Mesothelial cell of epicardium (in vitro differentiated cells): ENCODE measurements at places on chromosomes 4 and X.
A peak's percentile ranks its signal among the peaks of the same experiment; 100 is the strongest.

DNA sequence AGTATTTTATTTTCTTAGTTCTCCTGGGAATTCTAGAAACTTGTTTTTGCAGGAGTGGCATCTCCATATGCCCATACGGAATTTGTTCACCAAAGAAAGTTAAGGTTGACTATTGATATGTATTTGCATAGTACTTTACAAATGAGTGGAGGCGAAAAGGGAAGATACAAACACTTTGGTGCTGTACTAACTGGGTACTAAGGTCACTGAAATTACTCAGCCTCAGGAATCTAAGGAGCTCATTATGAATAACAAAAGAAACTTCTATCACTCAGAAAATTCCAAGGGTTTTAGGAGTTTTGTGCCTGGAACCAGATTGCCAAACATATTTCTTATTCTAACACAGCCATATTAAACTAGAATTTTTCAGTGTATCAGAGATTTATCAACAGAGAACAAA lies 27.4 kb upstream of the TMPRSS11B start:
- no peaks in the 10 kb centered on the region for H3K27me3 ChIP-seq
- no peak overlapping the region for H3K27ac ChIP-seq
- H3K36me3 ChIP-seq: no peaks in the 10 kb centered on the region
- H3K4me3 ChIP-seq: peak overlapping the region; percentile 18
- H3K4me1 ChIP-seq: peaks cover 4% of the 10 kb centered on the region
- DNase-seq: no peak

GRCh38 chr4:108107101-108107500 lies 61.6 kb downstream of the LEF1 start:
- no peak overlapping the region for H3K27ac ChIP-seq
- peaks cover 43% of the 10 kb centered on the region for H3K4me1 ChIP-seq
- peaks cover 2% of the 10 kb centered on the region for H3K36me3 ChIP-seq
- no peaks in the 10 kb centered on the region for H3K27me3 ChIP-seq

DNA sequence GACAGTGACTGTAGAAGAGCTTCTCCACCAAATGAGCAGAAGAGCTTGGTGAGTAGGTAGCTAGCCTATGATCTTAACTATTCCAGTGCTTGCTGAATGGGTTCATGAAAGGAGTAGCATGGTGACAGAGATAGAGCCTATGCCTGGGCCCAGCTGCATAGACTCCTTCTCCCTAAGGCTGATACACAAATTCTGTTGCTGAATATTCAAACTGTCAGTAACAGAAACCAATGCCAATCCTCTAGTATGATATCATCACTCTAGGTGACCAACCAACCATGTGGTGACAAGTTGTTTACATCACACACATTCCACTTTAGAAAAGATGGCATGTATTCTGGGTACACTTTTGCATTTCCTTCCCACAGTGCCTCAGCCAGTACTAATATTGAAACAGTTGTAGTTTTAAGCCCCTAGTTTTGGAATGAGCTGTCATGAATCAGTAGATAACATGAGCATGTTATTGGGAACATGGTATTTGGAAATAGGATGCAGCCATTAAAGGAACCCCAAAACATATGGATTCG lies 103.4 kb upstream of the GRXCR1 start:
- no peak for DNase-seq
- peaks cover 4% of the 10 kb centered on the region for H3K27me3 ChIP-seq
- H3K36me3 ChIP-seq: no peaks in the 10 kb centered on the region
- H3K4me1 ChIP-seq: no peaks in the 10 kb centered on the region
- H3K4me3 ChIP-seq: no peak overlapping the region

- no peak overlapping the region for H3K4me3 ChIP-seq
- no peaks in the 10 kb centered on the region for H3K36me3 ChIP-seq
- H3K4me1 ChIP-seq: peaks cover 12% of the 10 kb centered on the region
- no peak for DNase-seq
- no peaks in the 10 kb centered on the region for H3K27me3 ChIP-seq
- H3K27ac ChIP-seq: no peak overlapping the region
These were observed 68.3 kb upstream of the PRPS1 start for GRCh38 chrX:107560041-107560440.

DNA sequence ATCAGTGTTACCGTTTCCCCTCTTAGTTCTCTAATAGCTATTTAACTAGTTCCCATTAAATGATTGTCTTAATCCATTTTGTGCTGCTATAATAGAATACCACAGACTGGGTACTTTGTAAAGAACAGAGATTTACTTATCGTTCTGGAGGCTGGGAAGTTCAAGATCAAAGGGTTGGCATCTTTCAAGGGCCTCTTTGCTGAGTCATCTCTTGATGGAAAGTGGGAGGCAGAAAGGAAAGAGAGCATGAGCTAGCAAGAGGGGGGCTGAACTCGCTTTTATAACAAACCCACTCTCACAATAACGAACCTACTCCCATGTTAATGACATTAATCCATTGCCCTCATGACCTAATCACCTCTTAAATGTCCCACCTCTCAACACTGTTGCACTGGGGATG lies 17.4 kb upstream of the NKX3-2 start:
- H3K27ac ChIP-seq: no peak overlapping the region
- no peak overlapping the region for H3K4me3 ChIP-seq
- peaks cover 4% of the 10 kb centered on the region for H3K4me1 ChIP-seq
- H3K36me3 ChIP-seq: no peaks in the 10 kb centered on the region
- H3K27me3 ChIP-seq: no peaks in the 10 kb centered on the region
